Lung (tissue), 17 donors: ENCODE measurements at places on chromosomes 1 and 21. TPM values are rescaled to one million over a fixed set of nuclear protein-coding genes. Genes with fewer than 3 reads are reported as not detected.

GRCh38 chr1:201408834-201409200 lies 9.7 kb upstream of the LAD1 start:
- H3K4me3 ChIP-seq, result no peak overlapping the region
- no peak overlapping the region for H3K27ac ChIP-seq
- no peak for DNase-seq
- no peaks in the 10 kb centered on the region for H3K36me3 ChIP-seq
- no peaks in the 10 kb centered on the region for H3K27me3 ChIP-seq

GRCh38 chr1:211789641-211790464 lies 40.7 kb downstream of the LPGAT1 start:
- H3K4me3 ChIP-seq, result no peak overlapping the region
- no peaks in the 10 kb centered on the region for H3K27me3 ChIP-seq
- no peak for DNase-seq
- no peaks in the 10 kb centered on the region for H3K4me1 ChIP-seq

DNA sequence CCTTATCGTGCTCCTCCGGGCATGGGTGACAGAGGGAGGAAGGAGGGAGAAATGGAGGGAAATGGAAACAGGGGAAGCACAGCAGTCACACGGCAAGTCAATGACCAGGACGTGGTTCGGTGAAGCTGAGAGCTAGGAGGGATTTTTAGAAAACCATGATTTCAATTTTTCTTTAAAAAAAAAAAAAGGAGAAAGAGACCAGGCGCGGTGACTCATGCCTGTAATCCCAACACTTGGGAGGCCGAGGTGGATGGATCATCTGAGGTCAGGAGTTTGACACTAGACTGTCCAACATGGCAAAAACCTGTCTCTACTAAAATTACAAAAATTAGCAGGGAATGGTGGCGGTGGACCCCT lies 776 bp upstream of the TNFRSF9 start:
- no peak overlapping the region for H3K27ac ChIP-seq
- DNase-seq, result no peak
- H3K27me3 ChIP-seq, result peaks cover 58% of the 10 kb centered on the region
- H3K4me3 ChIP-seq, result no peak overlapping the region
- H3K4me1 ChIP-seq, result peaks cover 7% of the 10 kb centered on the region

- DNase-seq, result peak; percentile 62
- no peaks in the 10 kb centered on the region for H3K27me3 ChIP-seq
- no peak overlapping the region for H3K27ac ChIP-seq
- H3K4me1 ChIP-seq, result no peaks in the 10 kb centered on the region
- H3K4me3 ChIP-seq, result no peak overlapping the region
Measured at GRCh38 chr21:15732290-15732995, 2.7 kb downstream of the USP25 start.

GRCh38 chr1:101142244-101142643 lies 94.6 kb upstream of the S1PR1 start:
- no peak for DNase-seq
- no peaks in the 10 kb centered on the region for H3K36me3 ChIP-seq
- H3K4me3 ChIP-seq, result no peak overlapping the region
- H3K27me3 ChIP-seq, result no peaks in the 10 kb centered on the region
- no peak overlapping the region for H3K27ac ChIP-seq

DNA sequence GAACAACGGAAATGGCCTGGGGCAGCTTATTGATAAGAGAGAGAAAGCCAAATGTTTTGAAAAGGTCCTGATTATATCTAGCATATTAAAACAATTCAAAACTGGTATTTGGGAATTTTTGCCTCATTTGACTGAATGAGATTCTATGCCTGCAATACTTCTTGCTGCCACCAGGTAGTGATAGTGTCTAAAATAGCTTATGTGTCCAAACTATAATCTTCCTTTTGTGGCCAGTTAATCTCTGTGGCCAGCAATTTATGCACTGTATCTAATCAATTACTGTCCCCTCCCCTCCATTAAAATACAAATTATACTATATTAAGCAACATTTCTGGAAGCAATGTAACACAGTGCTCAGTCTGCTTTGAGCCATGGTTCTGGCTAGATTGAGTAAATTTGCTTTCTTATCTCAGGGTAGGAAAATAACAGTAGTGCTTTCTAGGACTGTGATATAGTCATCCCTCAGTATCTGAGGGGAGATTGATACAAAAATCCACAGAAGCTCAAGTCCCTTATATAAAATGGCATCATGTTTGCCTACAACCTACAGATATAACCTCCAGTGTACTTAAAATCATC lies 91.8 kb downstream of the FOXD2 start:
- H3K27me3 ChIP-seq, result no peaks in the 10 kb centered on the region
- no peak for DNase-seq
- no peak overlapping the region for H3K4me3 ChIP-seq
- no peaks in the 10 kb centered on the region for H3K4me1 ChIP-seq
- no peaks in the 10 kb centered on the region for H3K36me3 ChIP-seq

GRCh38 chr1:155321639-155322503 lies 1.2 kb downstream of the RUSC1 start:
- no peaks in the 10 kb centered on the region for H3K4me1 ChIP-seq
- H3K27ac ChIP-seq, result no peak overlapping the region
- no peak overlapping the region for H3K4me3 ChIP-seq
- no peaks in the 10 kb centered on the region for H3K27me3 ChIP-seq
- DNase-seq, result peak; percentile 9

DNA sequence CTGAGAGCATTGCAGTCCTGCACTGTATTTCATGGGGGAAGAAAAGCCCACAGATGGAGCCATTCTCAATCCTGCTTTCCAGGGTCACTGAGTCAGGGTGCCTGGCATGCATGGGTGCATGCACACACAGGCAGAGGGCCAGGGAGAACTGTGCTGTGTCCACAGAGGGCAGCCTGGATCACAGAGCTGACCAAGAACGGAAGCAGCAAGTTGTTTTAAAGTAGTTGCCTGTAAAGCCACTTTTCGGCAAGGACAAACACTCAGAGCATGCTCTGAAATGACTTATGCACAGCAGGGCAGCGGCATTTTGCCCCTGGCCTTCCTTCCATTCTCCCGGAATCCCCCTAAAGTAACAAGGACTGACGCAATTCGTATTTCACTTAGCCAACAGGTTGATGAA lies 3.6 kb downstream of the ERG start:
- DNase-seq, result no peak
- H3K4me1 ChIP-seq, result no peaks in the 10 kb centered on the region
- H3K27me3 ChIP-seq, result no peaks in the 10 kb centered on the region
- peak overlapping the region; percentile 37 for H3K27ac ChIP-seq
- H3K36me3 ChIP-seq, result no peaks in the 10 kb centered on the region

DNA sequence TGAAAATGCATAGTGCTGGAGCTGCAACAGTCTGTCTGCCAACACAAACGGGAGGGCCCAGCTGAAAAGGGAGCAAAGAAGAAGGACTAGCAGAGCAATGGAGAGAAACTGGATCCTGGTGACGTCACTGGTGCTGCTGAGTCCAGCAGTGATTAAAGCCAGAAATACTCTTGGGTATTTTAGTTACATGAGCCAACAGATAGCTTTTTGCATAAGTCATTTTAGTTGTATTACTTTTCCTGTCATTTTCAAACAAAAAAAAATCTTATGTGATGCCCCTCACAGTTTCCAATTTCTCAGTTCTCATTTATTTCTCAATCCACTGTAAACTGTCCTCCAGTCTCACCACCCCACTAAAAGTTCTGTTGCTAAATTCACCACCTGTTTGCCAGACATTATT lies 38.7 kb upstream of the NEK7 start:
- peak; percentile 35 for DNase-seq
- no peaks in the 10 kb centered on the region for H3K36me3 ChIP-seq
- H3K4me1 ChIP-seq, result no peaks in the 10 kb centered on the region

- H3K4me1 ChIP-seq, result no peaks in the 10 kb centered on the region
- H3K4me3 ChIP-seq, result no peak overlapping the region
- no peaks in the 10 kb centered on the region for H3K27me3 ChIP-seq
- no peaks in the 10 kb centered on the region for H3K36me3 ChIP-seq
Measured at GRCh38 chr1:64073705-64074104, 129.7 kb upstream of the UBE2U start.

- no peaks in the 10 kb centered on the region for H3K36me3 ChIP-seq
- H3K4me1 ChIP-seq, result no peaks in the 10 kb centered on the region
- H3K27me3 ChIP-seq, result no peaks in the 10 kb centered on the region
- DNase-seq, result no peak
- no peak overlapping the region for H3K27ac ChIP-seq
Measured at GRCh38 chr1:183480971-183481441, 8.7 kb downstream of the SMG7 start.

DNA sequence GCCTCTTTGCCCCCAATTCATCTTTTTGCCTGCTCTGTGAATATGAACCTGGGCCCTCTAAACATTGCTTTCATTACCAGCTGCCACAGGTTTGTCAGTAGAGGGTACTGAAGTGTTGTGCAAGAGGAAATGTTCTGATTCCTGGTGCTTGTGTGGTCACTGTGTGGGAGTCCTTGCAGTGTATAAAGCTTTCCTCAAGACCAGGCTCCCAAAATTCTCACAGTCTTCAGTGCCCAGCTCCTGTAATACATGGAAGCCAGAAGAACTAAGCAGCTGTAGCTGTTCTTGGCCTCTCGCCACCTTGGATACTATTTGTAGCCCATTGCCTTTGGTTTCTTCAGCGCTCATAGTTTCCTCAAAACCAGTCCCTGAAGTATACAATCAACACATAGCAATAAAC lies 1046.2 kb downstream of the BRINP3 start:
- H3K36me3 ChIP-seq, result no peaks in the 10 kb centered on the region
- no peaks in the 10 kb centered on the region for H3K27me3 ChIP-seq
- H3K27ac ChIP-seq, result no peak overlapping the region
- peak; percentile 35 for DNase-seq
- no peaks in the 10 kb centered on the region for H3K4me1 ChIP-seq
- no peak overlapping the region for H3K4me3 ChIP-seq

GRCh38 chr1:82614090-82614489 lies 813.4 kb downstream of the ADGRL2 start:
- H3K27ac ChIP-seq, result no peak overlapping the region
- H3K4me3 ChIP-seq, result no peak overlapping the region
- DNase-seq, result no peak
- H3K27me3 ChIP-seq, result no peaks in the 10 kb centered on the region
- no peaks in the 10 kb centered on the region for H3K36me3 ChIP-seq
- no peaks in the 10 kb centered on the region for H3K4me1 ChIP-seq

DNA sequence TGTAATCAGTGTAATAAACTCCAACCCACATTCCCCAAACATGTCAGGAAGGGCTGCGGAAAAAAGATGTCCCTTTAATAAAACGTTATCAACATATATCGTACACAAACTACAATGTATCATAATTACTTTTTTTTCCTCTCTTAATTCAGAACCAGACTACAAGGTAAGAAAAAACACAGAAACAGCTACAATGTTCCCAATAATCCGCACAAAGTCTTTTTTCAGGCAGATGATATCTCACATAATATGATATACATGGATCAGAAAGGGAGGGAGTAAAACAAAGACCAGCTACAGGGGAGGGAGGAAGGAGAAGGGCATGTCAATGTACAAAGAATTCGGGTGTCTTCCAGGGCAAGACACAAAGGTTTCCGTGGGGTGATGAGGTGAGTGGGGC lies 25.4 kb downstream of the MRPL37 start:
- H3K4me1 ChIP-seq, result no peaks in the 10 kb centered on the region
- H3K4me3 ChIP-seq, result no peak overlapping the region
- H3K36me3 ChIP-seq, result peaks cover 20% of the 10 kb centered on the region
- no peaks in the 10 kb centered on the region for H3K27me3 ChIP-seq
- no peak for DNase-seq

- H3K4me1 ChIP-seq, result no peaks in the 10 kb centered on the region
- H3K27me3 ChIP-seq, result no peaks in the 10 kb centered on the region
- no peaks in the 10 kb centered on the region for H3K36me3 ChIP-seq
- H3K4me3 ChIP-seq, result no peak overlapping the region
Measured at GRCh38 chr1:151196292-151196800, 2.0 kb upstream of the PIP5K1A start.

GRCh38 chr1:151887028-151887427 lies 22.3 kb downstream of the THEM4 start:
- no peak for DNase-seq
- no peaks in the 10 kb centered on the region for H3K4me1 ChIP-seq
- no peaks in the 10 kb centered on the region for H3K27me3 ChIP-seq
- H3K4me3 ChIP-seq, result no peak overlapping the region

GRCh38 chr21:36989699-36990507 lies 16.6 kb upstream of the RIPPLY3 start:
- peak overlapping the region; percentile 91 for H3K27ac ChIP-seq
- DNase-seq, result peak; percentile 98
- H3K4me3 ChIP-seq, result peak overlapping the region; percentile 42
- no peaks in the 10 kb centered on the region for H3K36me3 ChIP-seq
- no peaks in the 10 kb centered on the region for H3K27me3 ChIP-seq

GRCh38 chr21:44568667-44569556 lies 4.6 kb upstream of the KRTAP10-4 start:
- no peaks in the 10 kb centered on the region for H3K4me1 ChIP-seq
- DNase-seq, result no peak
- no peaks in the 10 kb centered on the region for H3K27me3 ChIP-seq
- H3K4me3 ChIP-seq, result no peak overlapping the region
- H3K36me3 ChIP-seq, result no peaks in the 10 kb centered on the region

DNA sequence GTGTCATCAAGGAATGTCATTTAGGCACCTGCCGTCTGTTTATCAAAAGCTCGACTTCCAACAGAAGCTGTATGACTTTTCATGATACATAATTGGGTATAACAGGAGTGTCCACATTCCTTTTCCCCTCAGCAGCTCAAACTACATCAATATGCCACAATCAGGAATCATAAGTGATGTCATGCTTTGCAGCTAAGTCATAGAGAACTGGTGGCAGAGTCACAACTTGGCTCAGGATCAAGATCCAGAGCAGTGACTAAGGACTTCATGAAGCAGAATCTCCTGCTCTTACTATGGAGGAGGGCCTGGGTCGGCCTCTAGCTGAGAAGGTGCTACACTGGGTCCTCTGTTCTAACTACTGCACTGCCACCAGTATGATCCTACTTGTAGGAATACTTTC lies 36.5 kb upstream of the AGBL4 start:
- H3K36me3 ChIP-seq, result no peaks in the 10 kb centered on the region
- H3K4me3 ChIP-seq, result no peak overlapping the region
- no peaks in the 10 kb centered on the region for H3K4me1 ChIP-seq
- DNase-seq, result peak; percentile 46

GRCh38 chr1:30507016-30507312 lies 216.4 kb downstream of the MATN1 start:
- H3K27ac ChIP-seq, result no peak overlapping the region
- no peaks in the 10 kb centered on the region for H3K36me3 ChIP-seq
- no peak for DNase-seq
- no peaks in the 10 kb centered on the region for H3K4me1 ChIP-seq
- no peak overlapping the region for H3K4me3 ChIP-seq

- H3K27ac ChIP-seq, result no peak overlapping the region
- no peaks in the 10 kb centered on the region for H3K4me1 ChIP-seq
- no peaks in the 10 kb centered on the region for H3K36me3 ChIP-seq
- DNase-seq, result no peak
Measured at GRCh38 chr1:235397733-235398132, 30.5 kb downstream of the TBCE start.

- H3K4me3 ChIP-seq, result no peak overlapping the region
- DNase-seq, result no peak
- peaks cover 8% of the 10 kb centered on the region for H3K36me3 ChIP-seq
- no peak overlapping the region for H3K27ac ChIP-seq
- no peaks in the 10 kb centered on the region for H3K4me1 ChIP-seq
Measured at GRCh38 chr1:21217812-21218596, 41.3 kb upstream of the EIF4G3 start.

The FAM89A gene
- 14.3 TPM for total RNA-seq

The ACTL8 gene
- total RNA-seq, result not detected

The ACTA1 gene
- 0.71 TPM for total RNA-seq

The GPR3 gene
- 0.58 TPM for total RNA-seq

The KIF2C gene
- total RNA-seq, result 1.5 TPM

The AGRN gene
- 124 TPM for total RNA-seq

The HES3 gene
- total RNA-seq, result not detected

The TNNI3K gene
- total RNA-seq, result not detected

The EDARADD gene
- 2.3 TPM for total RNA-seq

The AMY1A gene
- 10.4 TPM for total RNA-seq

The TEDDM1 gene
- total RNA-seq, result not detected

The LEMD1 gene
- total RNA-seq, result 1.5 TPM
